ENCODE measurements at places on chromosomes 11 and 22.

DNA sequence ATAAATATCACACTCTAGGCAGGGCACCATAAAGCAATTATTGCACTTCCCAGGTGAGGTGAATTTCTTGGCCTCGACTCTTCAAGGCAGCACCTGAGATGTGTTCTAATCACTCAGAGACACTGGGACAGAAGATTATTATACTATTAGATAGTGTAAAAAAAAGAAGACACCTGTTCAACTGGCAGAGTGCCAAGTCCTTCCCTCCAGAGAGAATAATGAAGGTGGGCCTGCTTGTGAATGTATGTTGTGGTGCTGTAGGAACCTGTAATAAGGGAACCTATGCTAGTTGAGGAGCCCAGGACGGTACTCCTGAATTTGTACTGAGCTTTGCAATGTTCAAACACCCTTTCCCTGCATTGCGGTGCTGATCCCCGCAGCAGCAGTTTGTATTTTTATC lies 107.5 kb downstream of the NXPE2 start:
- DNase-seq, result no peak

GRCh38 chr22:44667829-44668189 lies 34.2 kb upstream of the PRR5 start:
- DNase-seq, result peak; percentile 38

DNA sequence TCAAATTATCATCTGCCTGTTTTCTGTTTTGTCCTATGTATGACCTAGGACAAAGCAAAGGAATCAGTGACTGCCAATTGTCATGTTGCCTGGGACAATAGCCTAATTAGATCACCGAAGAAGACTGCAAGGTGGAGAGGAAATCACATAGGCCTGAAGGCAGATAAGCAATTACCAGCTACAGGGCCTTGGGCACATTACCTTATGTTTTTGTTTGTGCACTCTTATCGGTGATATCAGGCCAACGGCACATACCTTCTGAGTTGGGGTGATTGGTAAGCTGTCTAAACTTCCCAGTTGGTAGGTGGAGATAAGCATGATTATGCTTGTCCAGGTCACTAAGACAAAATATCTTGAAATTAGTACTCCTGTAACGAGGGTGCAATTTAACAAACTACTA lies 58.1 kb upstream of the FAM181B start:
- DNase-seq, result no peak

DNA sequence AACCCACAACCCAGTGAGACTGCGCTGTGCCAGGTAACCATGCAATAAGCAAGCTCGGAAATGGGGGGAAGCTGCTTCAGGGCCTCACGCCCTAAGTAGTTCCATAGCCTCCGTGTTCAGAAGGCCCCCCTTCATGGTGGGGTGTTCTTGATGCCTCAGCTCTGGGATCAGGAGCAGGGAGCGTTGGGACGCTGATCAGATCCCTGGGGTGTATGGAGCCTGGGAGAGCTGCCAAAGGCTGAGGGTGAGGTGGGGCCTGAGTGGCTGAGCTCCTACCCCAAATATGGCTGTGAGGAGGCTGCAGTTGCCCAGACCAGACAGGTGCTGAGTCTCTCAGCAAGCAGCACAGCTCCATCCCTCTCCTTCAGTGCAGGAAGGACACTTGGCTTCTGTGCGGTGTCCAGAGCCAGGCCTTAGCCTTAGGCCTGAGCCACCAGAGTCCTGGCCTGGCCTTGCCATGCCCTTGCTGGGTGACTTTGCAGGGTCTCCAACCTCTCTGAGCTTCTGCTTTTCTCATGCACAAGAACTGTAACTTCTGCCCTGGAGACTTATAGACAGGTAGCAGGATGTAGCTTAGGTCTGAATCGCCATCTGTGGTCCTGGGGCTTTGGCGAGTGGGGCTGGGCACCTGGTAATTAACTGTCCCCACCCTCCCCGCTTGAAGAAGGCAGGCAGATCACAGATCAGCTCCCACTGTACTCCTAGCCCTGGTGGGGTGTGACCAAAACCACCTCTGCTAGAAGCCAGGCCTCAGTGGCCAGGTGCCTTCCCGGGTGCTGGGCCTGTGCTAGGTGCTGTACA lies 5.3 kb downstream of the MMP11 start:
- no peak for DNase-seq

- DNase-seq, result no peak
These were observed 12.8 kb downstream of the DHCR7 start for GRCh38 chr11:71435278-71435951.

DNA sequence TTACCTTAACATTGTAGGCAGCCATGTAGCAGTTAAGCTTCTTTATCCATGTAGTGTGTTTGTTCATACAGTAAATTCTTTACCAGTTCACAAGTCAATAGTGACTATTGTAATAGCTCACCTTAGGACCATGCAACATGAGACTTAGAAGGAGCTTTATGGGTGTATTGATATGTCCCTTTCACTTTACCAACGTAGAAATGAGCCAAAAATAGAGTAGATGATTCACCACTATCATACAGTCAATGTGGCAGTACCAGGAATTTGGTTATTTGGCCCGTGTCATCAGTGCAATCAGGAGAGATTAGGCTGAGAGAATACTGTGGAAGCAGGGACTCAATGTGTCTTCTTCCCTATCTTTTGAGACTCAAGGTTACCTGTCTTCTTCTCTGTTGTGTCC lies 4.7 kb downstream of the ZDHHC13 start:
- DNase-seq, result no peak

DNA sequence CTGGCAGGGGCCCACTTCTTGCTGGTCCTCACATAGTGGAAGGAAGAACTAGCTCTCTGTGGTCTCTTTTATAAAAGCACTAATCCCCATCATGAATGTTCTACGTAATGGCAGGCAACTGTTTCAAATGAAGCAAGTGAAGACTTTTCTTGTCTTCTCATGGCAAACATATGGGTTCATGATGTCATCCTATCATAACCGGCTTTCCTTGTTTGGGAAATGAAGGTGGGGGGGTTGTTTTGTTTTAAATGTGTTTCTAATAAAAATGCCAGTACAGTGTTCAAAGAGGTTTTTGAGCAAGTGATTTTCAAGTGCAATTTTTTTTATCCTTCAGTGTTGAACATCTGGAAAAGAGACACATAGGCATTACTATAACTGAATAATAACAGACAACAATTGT lies 33.4 kb downstream of the REXO2 start:
- no peak for DNase-seq

DNA sequence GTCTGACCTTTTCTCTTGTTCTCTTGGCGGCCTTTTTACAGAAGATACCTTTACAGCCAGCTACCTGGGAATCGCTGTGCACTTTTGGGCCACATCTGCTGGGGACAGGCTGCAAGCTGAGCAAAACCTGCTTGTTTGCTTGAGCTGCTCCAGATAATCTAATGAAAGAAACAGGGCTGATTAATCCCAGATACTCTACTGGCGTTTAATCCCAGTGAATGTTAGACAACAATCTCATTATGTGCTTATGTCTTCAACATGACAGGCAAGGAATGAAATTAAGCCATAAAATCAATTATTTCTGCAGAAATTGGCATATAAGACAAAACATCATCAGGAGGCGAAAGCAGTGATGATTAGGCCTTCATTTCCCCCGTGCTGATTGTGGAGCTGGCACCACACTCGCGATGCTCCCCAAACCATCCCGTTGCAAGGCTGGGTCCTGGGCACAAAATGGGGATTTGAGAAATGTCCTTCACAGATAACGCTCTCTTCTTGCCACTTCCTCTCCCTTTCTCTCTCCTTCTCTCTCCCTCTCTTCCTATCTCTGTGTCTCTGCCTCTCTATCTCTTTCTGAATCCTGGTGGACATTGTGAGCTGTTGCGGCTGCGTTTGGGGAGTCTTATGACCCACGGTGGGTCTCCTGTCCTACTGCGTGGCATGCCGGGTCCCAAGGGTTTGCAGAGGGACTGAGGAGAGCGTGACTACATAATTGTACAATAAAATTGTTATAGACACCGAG lies 1053.8 kb downstream of the TBC1D22A start:
- no peak for DNase-seq

- DNase-seq, result no peak
These were observed 134.1 kb downstream of the UVRAG start for GRCh38 chr11:75949023-75949672.

- no peak for DNase-seq
These were observed 7.8 kb downstream of the OR8B12 start for GRCh38 chr11:124535552-124536232.

- DNase-seq, result no peak
These were observed 18.4 kb downstream of the TTC12 start for GRCh38 chr11:113332638-113333329.

DNA sequence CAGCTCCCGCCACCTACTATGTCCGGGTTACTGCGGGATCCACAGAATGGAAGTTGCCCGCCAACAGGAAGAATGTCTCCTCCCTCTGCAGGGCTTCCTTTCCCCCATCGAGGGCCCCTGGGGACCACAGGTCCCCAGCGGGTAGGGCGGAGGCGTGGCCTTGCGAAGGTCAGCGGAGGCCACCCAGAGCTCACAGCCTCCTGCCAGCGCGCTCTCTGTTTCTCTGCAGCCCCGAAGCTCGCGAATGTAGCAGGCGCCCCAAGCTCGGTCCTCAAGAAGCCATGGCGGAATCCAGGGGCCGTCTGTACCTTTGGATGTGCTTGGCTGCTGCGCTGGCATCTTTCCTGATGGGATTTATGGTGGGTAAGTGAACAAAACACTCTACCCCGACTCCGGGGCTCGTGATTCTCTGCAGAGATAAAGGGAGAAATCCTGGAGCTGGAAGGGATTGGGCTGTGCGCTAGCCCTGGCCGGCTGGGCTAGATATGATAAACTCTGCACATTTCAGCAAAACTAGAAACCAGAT lies at the start of gene NAALAD2:
TSS of gene NAALAD2 (plus strand) at position 186 of the 526 bp plus-strand sequence. CDS start at position 282, 96 bp downstream.
- no peak for DNase-seq

DNA sequence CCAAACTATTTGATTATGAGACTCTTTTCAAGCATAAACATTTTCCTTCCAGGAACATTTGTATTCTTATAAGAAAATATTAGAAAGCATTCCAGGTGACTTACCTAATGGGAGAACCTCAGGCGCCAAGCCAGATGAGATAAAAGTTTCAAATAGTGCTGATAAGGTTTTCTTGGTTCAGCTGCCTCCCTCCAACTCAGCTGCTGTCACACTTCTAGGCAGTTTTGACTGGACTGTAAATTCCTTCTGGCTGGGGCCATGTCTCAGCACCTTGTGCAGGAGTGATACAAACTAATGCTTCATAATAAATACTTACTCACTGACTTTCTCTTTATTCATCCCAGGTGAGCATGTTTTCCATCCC lies 131.1 kb downstream of the MED15 start:
- DNase-seq, result no peak

- no peak for DNase-seq
These were observed 164.5 kb downstream of the SOX6 start for GRCh38 chr11:16191868-16192240.

- no peak for DNase-seq
These were observed 906.5 kb downstream of the JRKL start for GRCh38 chr11:97296301-97296700.

DNA sequence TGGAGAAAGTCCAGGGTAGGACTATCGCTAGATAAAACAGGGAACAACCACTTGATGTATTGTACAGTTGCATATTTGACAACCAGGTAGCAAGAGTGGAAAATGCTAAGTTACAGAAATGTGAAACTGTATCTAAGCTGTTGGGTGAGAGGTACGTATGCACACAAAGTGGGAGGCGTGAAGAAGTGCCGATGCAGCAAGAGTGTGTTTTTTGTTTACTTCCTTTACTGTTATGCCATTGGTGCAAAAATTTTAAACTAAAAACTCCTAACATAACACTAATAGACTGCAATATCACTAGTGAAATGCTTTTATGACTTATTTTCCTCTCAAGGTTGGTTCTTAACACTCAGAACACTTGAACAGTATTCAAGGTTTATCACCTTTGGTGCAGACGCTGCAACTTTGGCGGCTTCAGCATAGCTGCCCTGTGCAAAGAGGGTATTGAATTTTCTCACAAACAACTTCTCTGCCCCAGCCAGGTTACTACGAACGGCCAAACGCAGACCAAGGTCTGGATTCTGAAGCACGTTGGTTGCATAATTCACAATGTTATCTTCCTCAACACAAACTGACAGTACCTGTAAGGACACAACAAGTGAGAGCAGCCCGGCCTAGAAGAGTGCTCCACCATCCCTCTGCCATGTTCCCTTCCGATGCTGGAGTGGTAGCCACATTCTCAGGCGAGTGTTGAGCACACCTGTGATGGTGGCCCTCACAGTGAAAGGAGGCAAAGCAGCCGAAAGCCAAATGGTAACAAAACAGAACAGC lies 55.8 kb upstream of the SLC25A1 start:
- no peak for DNase-seq

DNA sequence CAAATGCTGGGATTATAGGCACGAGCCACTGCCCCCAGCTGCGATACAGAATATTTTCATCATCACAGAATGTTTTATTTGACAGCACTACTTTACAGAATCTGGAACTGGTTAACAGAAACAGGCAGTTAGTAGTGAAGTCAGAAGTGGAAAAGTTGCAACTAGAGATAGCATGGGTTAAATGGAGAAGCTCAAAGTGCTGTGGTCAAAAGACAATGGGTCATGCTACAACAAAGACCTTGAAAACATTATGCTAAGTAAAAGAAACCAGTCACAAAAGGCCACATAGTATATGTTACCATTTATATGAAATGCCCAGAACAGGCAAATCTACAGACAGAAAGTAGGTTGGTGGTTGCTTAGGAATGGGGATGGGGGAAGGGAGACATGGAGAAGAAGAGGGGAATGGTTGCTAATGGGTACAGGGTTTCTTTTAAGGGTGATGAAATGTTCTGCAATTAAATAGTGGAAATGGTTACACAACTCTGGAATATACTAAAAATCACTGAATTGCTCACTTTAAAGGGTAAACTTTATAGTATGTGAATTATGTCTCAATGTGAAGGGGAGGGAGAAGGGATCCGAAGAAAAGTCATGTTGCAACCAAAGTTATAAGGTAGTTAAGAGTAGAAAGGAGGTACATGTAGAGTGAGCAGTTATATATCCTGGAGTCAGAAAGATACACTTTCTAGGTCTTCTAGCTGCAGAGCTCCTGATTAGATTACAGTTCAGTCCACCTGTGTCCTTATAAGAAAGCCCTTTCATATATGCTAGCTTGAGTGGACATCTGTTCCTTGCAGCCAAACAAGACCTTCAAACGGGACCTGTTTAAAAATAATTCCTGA lies 46.3 kb upstream of the RAPSN start:
- DNase-seq, result no peak

DNA sequence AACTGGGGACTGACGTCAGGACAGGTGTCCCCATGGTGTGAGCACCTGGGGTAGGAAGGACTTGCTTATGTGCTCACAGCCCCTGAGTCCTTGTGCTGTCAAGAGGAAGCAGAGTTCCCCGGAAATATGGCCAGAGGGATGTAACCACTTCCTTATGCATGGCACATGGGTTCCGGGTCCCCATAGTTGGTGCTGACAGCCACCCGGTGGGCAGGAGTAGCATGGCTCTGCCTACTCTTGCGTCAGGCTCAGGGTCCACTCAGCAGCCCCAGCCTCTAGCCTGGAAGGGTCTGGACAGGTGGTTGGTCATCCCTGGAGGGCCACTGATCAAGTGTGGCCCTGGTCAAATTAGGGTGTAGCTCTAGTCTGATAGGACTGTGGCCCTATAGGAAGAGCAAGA lies 42.8 kb upstream of the CCND1 start:
- DNase-seq, result no peak

All from activated naive CD4-positive, alpha-beta T cell (primary cell).